Caco-2 (cell line): ENCODE measurements at places on chromosomes 6 and 20. TPM values are rescaled to one million over a fixed set of nuclear protein-coding genes. Genes with fewer than 3 reads are reported as not detected.

GRCh38 chr6:106790149-106790770, 160.9 kb downstream of the QRSL1 start:
- peaks cover 20% of the 10 kb centered on the region for H3K4me1 ChIP-seq
- H3K4me3 ChIP-seq: no peak overlapping the region
- DNase-seq: no peak
- no peaks in the 10 kb centered on the region for H3K27me3 ChIP-seq
- H3K27ac ChIP-seq: no peak overlapping the region

CCDC170 gene
- total RNA-seq: 4.0 and 6.8 TPM in 2 replicates

GRCh38 chr6:79079561-79080041, 1.5 kb upstream of the PHIP start:
- DNase-seq: no peak
- H3K36me3 ChIP-seq: no peaks in the 10 kb centered on the region
- no peaks in the 10 kb centered on the region for H3K27me3 ChIP-seq
- H3K4me3 ChIP-seq: peak overlapping the region; percentile 79
- H3K27ac ChIP-seq: no peak overlapping the region

GRCh38 chr6:165484178-165484889, 174.9 kb upstream of the C6orf118 start:
- H3K4me3 ChIP-seq: no peak overlapping the region
- no peak for DNase-seq
- H3K27ac ChIP-seq: no peak overlapping the region
- H3K27me3 ChIP-seq: no peaks in the 10 kb centered on the region
- H3K36me3 ChIP-seq: no peaks in the 10 kb centered on the region
